ENCODE measurements at places on chromosomes 5 and 9.

GRCh38 chr9:68805890-68806517 is 101.0 kb downstream of the PIP5K1B start:
- H3K36me3 ChIP-seq = no peaks in the 10 kb centered on the region
- no peak for DNase-seq
- H3K27ac ChIP-seq = peak overlapping the region; percentile 20

DNA sequence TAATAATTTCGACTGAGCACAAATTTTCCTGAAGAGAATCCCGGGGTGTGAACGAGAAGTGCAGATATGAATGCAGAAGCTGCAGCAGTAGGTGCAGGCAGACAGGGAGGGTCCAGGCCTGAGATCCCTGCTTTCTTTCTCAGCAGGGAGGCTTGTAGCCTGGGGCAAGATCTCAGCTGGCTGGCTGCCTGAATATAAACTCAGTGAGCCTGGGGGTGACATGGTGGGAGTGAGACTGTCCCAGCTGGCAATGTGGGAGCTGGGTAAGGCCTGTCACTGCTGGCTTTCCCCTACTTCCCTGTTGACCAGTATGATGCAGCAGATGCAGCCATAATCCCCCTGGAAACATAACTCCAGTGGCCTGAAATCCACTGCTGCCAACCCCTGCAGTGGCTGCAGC is 325.2 kb downstream of the CETN3 start:
- DNase-seq = no peak
- H3K4me3 ChIP-seq = no peak overlapping the region
- no peaks in the 10 kb centered on the region for H3K36me3 ChIP-seq

- no peaks in the 10 kb centered on the region for H3K4me1 ChIP-seq
- H3K27ac ChIP-seq = no peak overlapping the region
- no peak overlapping the region for H3K4me3 ChIP-seq
Observed at GRCh38 chr5:50854082-50854481, 187.6 kb downstream of the PARP8 start.

- H3K27me3 ChIP-seq = no peaks in the 10 kb centered on the region
- H3K4me3 ChIP-seq = no peak overlapping the region
- DNase-seq = no peak
- no peak overlapping the region for H3K27ac ChIP-seq
Observed at GRCh38 chr9:118008246-118008645, 304.0 kb downstream of the TLR4 start.

DNA sequence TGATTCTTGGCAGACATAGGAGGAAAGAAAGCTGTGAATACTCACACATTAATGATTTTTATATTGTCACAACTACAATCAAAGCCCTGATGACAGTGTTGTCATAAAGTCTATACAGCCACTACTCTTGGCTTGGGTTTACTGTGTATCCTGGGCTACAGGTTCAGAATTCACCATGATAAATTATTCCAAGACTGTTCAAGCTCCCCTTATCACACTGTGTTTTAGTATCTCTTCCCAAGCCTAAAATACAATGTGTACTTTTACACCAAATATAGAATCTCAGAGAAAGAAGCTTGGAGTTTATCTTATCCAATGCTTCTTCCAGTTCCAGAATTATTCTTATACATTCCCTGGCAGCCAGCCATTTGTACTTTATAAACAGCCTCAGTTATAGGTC is 127.7 kb upstream of the PPP1R2B start:
- no peaks in the 10 kb centered on the region for H3K4me1 ChIP-seq
- DNase-seq = no peak

Data from heart right ventricle (tissue), 16 donors.